Kidney capillary endothelial cell (primary cell): ENCODE measurements at places on chromosomes 7 and 10.

DNA sequence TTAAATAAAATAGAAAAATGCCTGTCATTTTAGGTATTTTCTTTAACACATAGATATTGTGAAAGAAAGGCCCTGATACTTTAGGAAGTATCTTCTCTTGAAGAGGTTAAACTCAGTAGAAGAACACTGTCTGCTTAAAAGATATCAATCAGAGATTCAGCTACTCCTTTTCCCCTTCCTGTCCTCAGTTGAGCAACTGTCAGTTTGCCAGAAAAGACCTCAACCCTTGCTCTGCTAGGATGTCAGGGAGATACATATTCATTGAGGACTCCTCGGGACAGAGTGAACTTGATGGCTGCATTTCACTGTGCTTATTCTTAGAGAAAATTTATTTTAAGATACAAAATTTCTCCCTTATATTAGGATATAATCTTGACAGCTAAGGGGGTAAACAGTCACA lies 173.6 kb upstream of the CACNA2D1 start:
- no peak for DNase-seq

- DNase-seq: no peak
Measured at GRCh38 chr10:131901181-131901829, 497 bp downstream of the PPP2R2D start.

GRCh38 chr10:87761153-87761552 lies 56.9 kb downstream of the ATAD1 start:
- no peak for DNase-seq

DNA sequence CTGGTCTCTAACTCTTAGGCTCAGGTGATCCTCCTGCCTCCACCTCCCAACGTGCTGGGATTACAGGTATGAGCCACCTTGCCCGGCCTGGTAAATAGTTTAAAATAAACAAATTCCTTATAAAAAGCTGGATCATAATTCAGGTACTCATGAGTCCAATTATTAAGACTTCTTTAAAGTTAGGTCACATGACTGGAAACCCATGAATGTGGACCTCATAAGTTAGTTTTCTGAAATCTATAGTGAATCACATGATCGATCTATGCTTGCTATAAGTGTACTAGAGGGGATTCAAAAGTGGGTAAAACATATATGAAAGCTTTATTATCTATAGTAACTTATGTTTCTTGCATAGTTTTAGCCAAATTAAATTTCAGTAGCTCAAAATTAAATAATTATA lies 14.3 kb downstream of the NT5C3A start:
- no peak for DNase-seq

DNA sequence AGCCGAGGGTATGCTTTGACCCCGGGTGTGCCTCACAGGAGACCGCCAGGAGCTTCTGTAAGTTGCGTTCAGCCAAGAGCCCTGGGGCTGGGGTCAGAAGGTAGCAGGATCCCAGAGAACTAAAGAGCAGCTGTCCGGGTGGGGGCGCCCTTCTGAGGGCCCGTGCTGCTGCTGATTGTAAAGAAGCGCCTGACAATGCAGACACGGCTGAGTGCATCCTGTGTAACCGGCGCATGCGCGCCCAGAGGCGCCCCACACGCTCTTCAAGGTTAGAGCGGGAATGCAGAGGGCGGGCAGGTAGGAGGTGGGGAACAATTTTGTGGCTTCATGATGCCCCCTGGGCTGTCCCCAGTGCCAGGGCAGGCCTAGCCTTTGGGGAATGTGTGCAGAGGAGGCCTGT lies 210.2 kb upstream of the CTBP2 start:
- no peak for DNase-seq

DNA sequence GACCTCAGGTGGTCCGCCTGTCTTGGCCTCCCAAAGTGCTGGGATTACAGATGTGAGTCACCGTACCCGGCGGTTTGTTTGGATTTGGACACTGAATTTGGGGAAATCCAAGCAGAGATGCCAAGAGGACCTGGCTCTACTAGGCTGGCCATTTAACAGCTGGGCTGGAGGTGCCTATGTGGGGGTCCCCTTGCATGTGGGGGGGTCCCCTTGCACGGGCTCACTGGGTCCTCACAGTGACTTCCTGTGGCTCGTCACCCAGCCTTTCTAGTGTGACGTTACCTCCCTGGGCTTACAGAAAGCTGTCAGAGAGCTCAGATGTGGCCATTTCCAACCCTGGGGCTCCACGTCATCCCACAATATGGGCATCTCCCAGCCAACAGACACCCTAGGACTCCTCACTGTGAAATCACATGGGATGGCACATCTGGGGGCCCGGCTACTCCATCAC lies 49.3 kb upstream of the GNA12 start:
- DNase-seq: no peak

- no peak for DNase-seq
Measured at GRCh38 chr10:80194373-80195045, 10.8 kb downstream of the ANXA11 start.

- DNase-seq: no peak
Measured at GRCh38 chr7:110909117-110909516, 181.8 kb upstream of the LRRN3 start.

GRCh38 chr10:60575105-60575504 lies 185.4 kb upstream of the ANK3 start:
- DNase-seq: no peak

DNA sequence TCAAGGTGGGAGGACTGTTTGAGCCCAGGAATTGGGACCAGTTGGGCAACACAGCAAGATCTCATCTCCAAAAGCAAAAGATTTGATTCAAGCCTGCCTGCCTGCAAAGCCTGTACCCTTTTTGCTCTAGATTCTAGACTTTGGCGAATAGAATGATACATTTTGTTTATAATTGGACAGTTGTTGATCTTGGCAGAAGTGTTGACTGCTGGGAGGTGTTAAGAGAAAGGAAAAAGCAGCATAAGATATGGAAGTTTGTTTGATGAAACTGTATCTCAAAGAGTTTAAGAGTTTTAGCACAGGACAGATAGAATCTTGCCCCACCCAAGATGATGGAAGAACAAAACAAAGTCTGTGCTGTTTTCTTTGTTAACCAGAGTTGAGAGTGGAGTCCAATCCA lies 224.1 kb downstream of the AUTS2 start:
- DNase-seq: no peak

DNA sequence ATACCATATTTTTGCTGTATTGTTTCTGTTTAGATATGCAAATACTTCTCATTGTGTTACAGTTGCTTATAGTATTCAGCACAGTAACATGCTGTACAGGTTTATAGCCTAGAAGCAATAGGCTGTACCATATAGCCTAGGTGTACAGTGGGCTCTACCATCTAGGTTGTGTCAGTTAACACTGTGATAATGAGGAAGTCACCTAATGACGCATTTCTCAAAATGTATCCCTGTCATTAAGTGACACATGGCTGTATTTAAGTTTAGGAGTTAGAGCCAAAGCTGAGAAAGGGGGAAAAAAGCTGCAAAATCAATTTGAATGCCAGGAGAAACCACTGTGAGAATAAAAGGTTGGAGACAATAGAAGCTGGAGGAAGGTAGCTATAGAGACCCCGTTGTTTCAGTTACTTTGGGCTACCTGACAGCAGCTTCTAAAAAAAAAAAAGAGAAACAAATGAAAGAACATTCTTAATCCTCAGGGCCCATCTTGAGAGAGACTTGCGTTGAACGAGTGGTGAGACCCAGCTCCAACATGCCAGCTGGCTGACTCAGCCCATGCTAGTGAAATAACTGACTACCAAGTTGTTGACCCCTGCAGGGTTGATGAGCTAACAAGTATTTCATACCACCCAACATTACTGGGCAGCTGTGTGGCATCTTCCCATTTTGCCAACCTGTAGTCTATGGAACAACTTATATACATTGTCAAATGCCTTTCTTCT lies 8.7 kb downstream of the STARD3NL start:
- DNase-seq: no peak
